Activated CD4-positive, alpha-beta T cell treated with anti-CD3 and anti-CD28 coated beads, Interleukin-2, amount 50 U/mL, for 24 hours (primary cell): ENCODE measurements at places on chromosomes 7 and 10.
A peak's percentile ranks its signal among the peaks of the same experiment; 100 is the strongest.

DNA sequence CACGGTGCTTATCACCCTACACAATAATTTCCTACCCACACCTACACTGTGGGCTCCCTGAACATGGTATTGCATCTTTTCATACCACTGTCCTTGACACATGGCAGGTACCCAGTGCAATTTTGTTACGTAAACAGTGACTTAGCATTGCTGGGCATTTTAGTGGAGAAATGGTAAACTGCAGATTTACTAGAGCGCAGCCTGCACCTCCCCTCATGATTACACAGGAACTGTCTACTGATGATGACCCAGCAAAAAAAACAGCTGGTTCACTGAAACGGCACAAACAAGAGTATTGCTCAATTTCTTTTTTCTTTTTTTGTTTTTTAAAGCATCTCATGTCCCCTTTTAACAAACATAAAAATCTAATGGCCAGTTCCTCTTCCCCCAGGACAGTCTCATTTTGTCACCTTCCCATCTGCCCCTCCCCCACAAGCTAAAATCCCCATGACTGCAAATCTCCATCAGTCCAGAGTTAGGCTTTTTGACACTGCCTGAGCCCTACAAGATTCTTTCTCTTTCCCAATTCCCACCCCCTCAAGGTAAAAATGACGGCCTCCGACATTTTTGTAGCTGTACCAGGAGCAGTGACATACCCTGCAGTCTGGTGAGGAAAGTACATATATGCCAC, 2.8 kb downstream of the ZNF746 start:
- no peak for DNase-seq

DNA sequence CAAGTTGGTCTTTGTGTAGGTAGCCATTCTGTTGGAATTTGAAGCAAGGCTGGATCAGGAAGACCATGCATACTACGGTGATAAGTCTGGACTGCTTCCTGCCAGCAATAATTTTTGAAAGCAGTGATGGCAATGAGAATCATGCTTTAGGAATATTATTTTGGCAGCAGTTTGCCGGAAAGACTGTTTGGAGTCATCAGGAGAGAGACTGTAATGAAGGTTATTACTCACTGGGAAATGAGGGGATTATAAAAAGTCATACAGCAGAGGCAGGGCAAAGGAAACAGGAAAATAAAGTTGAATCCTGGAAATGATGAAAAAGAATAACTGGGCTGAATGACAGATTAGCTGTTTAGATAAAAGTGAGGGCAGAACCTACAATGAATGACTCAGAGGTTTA, 1136.8 kb upstream of the AUTS2 start:
- DNase-seq = no peak

- no peak for DNase-seq
These were observed 16.6 kb downstream of the JAZF1 start for GRCh38 chr7:28163949-28164348.

DNA sequence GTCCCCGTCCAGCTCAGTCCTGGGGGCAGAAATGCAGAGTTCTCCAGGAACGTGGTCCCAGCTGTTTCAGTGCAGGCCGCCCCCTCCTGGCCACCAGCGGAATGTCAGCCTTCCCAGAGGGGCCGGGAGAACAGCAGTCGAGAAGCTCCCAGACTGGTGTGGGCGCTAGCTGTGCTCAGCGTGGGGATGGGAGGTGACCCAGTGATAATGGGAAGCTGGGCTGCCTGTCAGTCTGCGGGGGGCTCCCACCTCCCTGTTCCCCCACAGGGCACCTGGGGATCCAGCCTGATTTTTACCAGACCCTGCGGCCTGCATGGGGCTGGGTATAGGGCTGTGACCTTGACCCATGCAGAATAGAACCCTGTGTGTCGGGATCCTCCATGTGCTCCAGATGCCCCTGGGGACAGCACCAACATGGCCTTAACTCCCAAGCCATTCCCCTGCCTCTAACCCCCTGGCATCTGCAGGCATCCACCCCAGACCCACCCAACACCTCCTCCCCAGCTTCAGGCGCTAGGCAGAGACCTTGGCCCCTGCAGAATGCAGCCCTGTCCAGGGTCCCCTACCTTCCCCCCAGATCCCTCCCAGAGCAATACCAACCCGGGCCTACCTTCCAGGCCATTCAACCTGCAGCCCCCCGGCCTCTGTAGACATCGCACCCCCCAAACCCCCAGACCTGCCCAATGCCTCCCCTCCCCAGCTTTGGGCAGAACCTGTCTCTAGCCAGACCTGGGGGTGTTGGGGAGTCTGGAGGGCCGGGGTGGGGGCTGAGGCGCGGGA, 880 bp upstream of the ELN start:
- peak; percentile 28 for DNase-seq

DNA sequence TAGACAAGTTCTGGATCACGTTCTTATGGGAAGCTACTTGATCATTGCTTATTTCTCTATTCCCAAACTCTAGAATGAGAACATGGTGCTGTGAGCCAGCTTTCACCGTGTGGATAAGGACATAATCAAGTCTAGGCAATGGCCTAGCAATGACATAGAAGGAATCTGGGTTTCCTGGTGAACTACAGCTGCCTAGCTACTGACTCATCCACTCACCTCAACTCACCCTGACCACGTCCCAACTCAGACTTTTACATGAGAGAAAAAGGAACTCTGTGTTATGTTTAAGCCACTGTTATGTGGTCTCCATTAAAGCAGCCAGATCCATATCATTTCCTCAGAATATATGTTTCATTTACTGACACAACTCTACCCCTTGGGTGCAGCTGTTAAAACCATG, 18.8 kb upstream of the MET start:
- DNase-seq = no peak

- no peak for DNase-seq
These were observed 160.3 kb upstream of the KLF14 start for GRCh38 chr7:130894146-130894908.

- no peak for DNase-seq
These were observed 17.8 kb downstream of the CELF2 start for GRCh38 chr10:11035301-11035991.

GRCh38 chr7:48176356-48176893, 5.2 kb downstream of the ABCA13 start:
- DNase-seq = no peak

- DNase-seq = no peak
These were observed 5.9 kb downstream of the EBF3 start for GRCh38 chr10:129958148-129958628.

DNA sequence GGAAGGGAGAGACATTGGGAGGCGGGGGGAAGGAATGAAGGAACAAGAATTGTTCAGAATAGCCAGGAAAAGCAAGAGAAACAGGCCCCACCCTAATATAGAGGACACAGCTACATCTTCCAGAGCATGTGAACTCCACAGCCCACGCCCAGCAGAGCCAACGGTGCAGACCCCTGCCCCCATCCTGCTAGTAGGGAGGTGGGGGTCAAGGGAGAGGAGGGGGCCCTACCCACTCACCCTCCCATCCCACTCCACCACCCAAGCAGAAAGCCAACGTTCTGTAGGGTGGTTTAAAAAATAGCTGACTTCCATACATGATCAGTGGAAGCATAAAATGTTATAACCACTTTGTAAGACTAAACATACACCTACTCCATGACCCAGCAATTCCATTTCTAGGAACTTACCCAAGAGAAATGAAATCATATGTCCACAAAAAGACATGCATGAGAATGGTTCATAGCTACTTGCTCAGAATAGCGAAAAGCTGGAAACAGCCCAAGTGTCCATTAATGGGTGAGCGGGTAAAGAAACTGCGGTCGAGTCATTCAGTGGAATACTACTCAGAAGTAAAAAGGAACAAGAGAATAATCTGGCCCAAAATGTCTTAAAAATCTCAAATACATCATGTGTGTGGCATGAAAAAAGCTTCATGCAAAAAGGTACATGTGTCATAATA, 31.8 kb downstream of the CTBP2 start:
- no peak for DNase-seq

- no peak for DNase-seq
These were observed 120.3 kb downstream of the WNT2 start for GRCh38 chr7:117202511-117202910.

DNA sequence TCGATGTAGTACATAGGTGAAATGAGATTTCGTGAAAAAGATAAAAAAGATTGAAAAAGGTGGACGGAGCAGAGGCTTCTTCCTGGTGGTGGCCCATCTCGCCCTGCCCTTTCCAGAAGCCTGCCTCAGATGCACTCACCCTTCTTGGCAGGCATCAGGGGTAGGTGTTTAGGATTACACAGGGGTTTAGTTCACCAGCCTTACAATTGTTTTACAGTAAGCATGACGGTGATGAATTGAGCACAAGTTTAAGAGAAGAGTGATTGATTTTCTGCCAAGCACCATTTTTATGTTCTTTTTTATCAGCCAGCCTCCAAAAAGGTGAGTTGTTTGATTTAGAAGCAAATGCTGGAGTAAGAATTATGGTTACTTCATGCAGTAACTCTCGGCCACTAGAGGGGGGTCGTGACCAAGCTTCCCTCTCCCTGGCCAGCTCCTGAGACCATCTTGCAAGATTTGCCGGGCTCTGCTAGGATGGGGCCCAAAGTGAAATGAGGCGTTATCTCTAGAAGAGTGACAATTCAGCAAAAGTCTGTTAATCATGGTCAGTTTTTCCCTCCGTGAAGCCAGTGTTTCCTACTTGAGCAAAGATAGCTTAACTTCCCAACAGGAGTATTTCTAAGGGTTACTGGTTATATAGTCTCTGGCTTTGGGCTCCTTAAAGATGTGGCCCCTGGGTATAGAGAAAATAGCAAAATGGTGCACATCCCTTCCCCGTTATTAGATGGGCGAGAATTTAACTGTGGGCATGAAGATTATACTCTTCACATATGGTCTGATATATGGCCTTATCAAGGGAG, 228.8 kb downstream of the BMPER start:
- no peak for DNase-seq

GRCh38 chr7:141416650-141417270, 134.4 kb upstream of the AGK start:
- no peak for DNase-seq

GRCh38 chr10:97858001-97858439, 8.4 kb downstream of the GOLGA7B start:
- DNase-seq = no peak

DNA sequence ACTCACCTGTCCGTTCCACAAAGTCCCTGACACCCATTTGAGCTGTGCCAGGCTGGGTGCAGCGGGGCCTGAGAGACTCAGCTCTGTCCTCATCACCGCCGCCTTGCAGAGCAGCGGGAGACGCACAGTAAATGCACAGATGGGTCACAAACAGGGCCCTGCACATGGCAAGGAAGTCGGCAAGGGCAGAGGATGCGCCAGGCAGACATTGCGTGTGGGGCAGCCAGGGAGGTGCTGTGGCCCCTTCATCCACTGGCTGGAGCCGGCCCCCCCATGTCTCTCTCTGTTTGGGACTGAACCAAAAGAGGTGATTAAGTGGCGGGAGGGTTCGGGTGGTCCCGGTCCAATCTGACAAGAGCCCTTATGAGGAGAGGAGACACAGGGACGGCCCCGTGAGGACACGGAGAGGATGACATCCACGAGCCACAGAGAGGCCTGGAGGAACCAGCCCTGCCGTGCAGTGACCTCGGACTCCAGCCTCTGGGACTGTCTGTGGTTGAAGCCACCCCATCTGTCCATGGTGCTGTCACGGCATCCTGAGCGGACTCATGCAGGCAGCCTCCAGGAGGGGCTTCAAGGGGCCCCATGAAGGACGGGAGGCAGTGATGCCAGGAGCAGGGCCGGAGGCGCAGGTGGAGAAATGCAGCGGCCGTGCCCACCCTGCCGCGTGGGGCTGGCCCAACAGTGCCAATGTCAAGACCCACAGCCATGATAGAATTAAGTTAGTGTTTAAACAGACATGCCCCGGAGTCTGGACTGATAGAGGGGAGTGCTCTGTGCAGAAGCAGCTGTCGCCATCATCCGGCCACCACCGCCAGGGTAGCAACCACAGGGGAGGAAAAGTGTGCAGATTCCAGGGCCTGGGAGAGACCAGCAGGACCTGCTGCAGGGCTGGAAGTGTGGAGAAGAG, 28.4 kb upstream of the FOXL3 start:
- DNase-seq = no peak

DNA sequence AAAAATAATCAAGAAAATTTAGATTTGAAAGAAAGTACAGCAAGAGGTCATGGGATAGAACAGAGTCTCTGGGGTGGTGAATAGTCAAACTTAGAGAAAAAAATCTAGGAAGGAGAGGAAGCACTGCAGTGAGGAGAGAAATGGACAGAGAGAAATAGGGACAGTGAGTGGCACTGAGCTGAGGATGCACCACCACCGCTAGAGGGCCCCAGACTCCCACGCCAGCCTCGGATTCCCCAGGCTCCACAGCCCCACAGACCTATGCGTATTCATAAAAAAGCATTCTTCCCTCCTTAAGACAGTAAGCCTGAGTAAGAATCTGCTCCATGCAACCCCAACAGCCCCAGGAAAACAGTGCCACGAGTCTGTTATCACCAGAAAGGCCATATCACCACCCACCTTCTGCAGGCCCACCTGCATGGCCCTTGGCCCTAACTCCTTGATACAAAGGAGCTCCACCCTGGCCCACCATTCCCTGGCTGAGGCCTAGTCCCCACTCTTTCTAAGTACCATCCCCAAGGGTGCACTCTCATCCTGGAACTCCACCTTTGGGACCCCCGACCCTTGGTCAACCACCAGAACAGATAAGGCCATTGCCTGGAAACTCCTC, 91.0 kb downstream of the ALOX5 start:
- DNase-seq = peak; percentile 62

GRCh38 chr10:4069491-4069890, 284.5 kb upstream of the KLF6 start:
- DNase-seq = no peak

- DNase-seq = peak; percentile 62
These were observed 11.4 kb downstream of the SERPINE1 start for GRCh38 chr7:101138213-101138870.

DNA sequence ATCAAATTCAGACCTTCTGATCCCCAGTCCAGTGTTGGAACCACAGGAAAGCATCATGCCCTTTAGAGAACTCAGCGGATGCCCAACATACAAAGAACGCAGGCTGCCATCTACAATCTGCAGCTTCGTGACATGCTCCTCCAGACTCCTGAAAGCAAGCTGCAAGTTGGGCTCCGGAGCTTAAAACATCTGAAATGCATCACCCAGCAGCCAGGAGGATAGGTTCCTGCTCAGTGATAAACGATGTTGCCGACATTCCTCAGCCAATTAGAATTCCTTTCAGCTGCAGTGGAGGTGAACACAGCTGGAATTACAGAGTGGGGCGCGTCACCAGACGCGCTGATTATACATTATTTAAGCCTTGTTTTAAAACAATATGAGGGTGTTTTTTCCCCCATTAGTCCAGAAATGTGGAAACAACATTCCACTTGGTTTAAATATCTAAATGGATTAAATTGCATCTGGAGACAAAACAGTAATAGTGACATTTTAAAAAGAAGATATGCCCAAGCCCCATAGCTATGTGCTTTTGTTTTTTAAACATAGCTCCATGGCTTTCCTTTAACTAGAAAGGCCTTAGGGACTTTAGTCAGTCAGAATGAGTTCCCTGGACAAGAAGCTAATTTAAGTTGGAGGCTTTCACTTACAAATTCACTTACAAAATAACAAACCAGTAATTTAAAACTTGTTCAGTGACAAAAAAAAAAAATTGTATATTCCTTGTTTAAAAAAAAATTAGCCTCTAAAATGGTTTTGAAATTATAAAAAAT, 6.3 kb downstream of the SMURF1 start:
- DNase-seq = no peak
